ENCODE measurements at places on chromosomes 1 and 21.

DNA sequence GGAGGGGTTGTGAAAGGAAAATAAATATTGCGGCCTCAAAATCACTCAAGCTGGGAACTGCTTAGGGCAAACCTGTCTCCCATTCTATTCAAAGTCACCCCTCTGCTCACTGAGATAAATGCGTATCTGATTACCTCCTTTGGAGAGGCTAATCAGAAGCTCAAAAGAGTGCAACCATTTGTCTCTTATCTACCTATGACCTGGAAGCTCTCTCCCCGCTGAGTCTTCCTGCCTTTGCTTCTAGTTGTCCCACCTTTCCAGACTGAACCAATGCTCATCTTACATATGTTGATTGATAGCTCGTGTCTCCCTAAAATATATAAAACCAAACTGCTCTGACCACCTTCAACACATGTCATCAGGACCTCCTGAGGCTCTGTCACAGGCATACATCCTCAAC lies 91.6 kb upstream of the CAMK1G start:
- DNase-seq: no peak

DNA sequence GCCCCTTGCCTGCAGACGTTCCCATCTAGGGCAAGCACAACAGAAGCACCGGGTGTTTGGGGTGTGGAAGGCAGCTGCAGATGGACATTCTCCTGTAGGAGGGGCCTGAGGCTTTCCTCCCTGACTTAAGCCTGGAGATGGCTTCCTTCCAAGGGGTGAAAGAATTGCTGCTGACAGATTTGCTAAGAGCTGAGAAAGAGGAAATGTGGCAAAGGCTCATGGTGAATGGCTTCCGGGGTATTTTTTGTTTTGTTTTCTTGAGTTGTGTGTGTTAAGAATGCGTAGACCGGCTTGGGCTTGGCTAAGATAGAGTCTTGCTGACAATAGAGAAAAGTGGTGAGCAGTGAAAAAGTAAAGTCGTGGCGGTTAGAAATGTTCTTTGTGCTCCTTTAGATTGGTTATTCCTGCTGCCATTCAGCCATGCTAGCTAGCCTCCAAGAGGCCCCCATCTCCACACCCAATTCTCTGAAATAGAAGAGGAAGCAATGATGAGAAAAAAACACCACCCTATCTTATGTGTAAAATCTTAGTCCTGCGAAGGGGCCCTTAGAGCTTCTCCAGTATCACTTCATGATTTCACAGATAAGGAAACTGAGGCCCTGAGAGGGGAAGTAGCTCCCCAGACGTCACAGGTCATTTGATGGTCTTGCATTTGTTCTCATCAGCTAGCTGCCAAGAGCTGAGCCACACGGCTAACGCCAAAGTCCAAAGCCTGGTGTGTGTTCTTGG lies 36.9 kb downstream of the EIF2D start:
- DNase-seq: peak; percentile 80

DNA sequence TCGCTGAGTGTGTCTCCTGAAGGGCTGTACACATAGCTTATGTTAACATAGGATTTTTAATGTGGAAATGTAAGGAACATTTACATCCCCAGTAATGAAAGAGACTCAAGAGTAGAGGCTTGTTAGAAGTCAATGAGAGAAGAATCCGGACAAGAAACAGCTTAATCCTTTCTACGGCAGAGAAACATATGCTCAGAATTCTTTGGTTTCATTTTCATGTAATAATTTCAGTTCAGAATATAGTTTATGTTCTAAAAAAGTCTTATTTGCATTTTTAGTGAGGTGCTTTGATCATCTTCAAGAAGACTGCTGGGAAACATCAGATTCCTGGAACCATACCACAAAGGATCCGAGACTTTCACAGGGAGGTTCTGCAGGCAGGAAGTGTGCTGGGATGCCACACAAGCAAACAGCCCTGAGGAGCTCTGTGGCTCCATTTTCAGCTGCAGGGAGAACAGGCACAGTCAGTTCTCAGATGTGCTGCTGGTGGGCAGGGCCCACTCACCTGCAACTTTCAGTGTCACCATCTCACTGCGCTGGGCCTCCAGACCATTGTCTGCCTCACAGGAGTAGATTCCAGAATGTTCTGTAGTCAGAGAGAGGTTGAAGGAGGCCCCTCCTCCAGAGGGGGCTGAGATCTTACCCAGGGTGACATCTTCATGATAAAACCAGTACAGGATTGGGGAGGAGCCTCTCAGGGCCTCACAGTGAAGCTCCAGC lies 28.4 kb downstream of the FCRL5 start:
- no peak for DNase-seq

- no peak for DNase-seq
Observed at GRCh38 chr1:116767782-116768382, 13.7 kb downstream of the CD2 start.

DNA sequence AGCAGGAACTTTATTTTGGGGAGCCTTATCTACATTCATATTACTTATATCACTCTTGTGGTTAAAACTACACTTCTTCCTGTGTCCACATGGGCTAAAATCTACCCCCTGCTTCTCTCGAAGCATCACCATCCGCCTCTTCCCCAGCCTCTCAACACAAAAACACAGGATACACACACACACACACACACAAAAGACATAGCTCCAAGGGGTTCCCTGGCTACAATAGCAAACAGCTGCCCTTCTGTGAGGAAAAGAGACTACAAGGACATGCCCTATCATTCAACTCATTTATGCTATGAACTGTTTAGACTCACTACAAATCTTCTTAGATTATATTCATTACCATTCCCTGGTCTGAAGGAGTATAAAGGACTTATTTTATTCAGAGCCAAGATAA lies 155.0 kb downstream of the PIGK start:
- no peak for DNase-seq

- no peak for DNase-seq
Observed at GRCh38 chr21:33042812-33043211, 17.1 kb downstream of the OLIG2 start.
